Fibroblast of skin of left biceps (primary cell): ENCODE measurements at places on chromosomes 1 and 21.

- no peak for DNase-seq
Measured at GRCh38 chr1:111870181-111870580, 114.5 kb downstream of the DDX20 start.

DNA sequence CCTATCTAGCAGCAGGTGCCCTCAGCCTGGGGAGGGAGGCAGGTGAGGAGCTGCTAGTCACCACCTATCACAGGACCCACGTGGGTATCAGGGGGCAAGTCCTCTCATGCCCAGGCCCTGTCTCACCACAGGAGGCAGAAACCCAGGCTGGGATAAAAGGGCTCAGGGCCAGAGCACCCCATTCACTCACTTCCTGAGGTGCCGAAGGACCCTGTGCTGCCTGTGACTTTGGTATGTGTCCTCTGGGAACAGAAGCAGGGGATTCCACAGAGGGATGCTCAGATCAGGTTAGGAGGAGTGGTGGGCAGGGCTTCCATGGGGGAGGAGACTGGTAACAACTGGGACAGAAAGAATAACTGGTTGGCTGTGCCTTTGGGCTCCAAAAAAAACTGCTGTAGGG lies at the start of gene LCE1E:
TSS of gene LCE1E (plus strand) at position 181 of the 400 bp plus-strand sequence. CDS start 1,043 bp downstream, outside the sequence.
- DNase-seq: no peak

GRCh38 chr1:38020396-38020795 lies 7.9 kb downstream of the UTP11 start:
- no peak for DNase-seq

DNA sequence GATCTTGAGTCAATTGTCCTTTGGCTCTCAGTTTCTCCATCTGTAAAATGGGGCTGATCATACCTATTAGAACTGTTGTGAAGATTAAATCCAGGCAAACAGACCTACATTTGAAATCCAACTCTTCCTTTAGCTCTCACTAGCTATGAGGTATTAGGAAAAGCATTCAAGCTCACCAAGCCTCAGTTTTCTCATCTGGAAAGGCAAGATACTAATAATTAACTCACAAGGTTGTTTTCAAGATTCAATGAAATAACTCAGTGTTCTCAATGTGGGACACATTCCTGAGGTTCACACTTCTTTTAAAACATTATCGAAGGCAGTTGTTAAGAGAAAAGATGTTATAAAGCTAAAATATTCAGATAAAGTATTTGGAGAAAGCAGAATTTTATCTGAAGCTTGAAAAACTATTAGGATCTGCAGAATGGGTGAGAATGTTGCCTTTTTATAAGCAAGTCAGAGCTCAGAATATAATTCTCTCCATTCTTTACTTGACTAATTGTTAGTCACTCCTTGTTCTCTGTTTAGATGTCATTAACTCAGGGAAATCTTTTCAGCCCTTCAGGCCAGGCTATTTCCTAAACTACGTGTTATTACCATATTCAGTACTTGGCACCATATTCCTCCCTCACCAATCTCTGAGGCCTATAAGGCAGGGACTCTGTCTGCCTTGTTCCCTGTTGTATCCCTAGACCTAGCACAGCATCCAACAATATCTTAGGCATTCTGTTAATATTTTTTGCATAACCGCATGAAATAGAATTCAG lies 72.0 kb upstream of the VAV3 start:
- no peak for DNase-seq

GRCh38 chr1:76074321-76075187 lies at the start of gene ST6GALNAC3:
TSS of gene ST6GALNAC3 (plus strand) at chr1:76074746.
- DNase-seq: no peak

DNA sequence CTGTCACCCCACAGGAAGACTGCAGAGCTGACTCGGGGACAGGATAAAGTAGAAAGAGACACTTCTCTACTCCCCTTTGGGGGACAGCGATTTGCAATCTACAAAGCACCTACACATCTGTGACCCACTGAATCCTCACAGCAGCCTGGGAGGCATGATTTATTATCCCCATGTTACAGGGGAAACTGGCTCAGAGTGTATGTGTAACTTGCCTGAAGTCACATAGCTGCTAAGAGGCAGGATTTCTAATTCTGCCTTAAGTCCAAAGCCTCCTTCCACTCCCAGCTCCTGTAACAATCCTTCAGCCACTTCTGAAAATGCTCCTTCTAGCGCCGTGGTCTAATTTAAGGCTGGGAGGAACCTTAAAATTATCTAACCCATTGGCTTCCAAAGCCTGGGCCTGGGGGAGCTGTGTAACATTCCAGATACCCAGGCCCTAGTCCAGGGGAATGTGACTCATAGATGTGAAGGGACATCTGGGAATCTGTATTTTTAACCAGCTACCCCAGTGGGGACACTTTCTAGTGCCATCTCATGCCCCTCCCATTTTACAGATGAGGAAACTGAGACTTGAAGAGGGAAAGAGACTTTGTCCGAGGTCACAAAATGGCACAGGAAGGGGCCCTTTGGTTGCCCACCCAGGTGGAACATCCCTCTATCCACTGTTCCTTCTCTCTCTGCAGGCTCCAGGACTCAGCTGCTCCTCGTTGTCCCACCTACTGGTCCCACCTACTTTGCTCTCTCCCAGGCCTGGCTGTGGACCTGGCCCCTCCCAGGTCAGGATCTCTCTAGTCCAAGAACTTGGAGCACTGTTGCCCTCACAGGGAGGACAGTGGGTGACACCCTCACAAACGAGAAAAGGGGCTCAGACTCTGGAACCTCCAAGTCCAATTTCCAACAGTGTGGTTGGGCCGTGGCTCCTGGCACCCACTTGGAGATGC lies 48.9 kb downstream of the AHDC1 start:
- DNase-seq: no peak

- DNase-seq: no peak
Measured at GRCh38 chr21:32249511-32250280, 29.2 kb downstream of the MIS18A start.

DNA sequence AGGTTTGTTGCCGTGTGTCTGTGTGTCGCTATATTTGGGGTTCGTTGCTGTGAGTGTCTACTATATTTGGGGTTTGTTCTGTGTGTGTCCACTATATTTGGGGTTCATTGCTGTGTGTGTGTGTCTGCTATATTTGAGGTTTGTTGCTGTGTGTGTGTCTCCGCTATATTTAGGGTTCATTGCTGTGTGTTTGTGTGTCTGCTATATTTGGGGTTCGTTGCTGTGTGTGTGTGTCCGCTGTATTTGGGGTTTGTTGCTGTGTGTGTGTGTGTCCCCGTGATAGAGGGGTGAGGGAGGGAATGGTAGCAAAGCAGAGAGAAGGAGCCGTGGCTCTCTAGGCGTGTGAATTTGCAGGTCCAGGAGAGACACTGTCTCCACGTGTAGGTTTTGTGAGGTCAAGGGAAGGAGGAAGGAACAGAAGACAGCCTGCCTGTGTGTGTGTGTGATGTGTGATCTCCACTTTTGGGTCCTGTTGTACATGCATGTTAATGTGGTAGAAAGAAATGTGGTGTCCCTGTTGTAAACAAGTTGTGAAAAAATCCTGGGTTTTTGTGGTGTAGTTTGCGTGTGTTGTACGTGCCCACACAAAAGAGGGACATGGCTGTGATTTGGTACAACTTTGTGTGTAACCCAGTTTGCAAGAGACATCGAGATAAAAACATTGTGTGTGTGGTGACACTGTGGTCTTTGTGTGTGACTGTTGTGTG lies 56.3 kb upstream of the ECE1 start:
- no peak for DNase-seq

- DNase-seq: peak; percentile 0
Measured at GRCh38 chr1:62962901-62963776, 179.2 kb downstream of the ATG4C start.

DNA sequence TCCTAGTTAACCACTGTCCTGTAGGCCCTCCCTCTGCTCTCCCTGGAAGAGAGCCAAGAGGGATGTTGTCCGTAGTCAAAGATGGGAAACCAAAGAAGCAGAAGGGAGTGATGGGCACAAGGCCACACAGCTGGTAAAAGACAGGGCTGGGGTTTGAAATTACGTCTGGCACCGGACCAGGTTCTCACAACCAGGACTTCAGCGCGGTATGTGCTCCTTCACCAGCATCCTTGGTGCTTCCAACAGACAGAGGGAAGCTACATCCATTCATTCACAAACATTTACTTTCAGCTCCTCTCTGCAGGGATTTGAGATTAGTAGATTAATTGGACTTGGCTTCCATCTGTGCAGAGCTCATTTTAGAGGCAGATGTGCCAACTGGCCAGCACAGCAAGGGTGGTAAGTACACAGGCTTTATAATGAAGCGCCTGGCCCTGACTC lies 191.2 kb downstream of the TRABD2B start:
- DNase-seq: no peak

DNA sequence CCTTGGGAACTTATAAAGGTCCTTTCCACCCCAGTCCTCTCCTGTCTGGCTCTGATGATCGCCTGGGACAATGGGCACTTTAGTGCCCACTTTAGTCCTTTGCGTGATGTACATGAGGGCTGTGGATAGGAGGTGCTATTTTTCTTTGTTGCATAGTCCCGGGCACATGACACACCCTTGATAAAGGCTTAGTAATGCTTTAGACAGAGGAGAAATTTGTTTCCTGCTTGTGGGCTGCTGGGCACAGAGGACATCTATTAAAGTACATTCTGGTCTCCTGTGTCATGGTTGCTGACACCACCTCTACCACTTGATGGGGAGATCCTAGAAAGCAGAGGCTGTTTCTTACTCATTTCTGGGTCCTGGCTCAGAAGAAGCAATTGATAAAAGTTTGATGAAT lies 5.4 kb upstream of the KNCN start:
- no peak for DNase-seq

DNA sequence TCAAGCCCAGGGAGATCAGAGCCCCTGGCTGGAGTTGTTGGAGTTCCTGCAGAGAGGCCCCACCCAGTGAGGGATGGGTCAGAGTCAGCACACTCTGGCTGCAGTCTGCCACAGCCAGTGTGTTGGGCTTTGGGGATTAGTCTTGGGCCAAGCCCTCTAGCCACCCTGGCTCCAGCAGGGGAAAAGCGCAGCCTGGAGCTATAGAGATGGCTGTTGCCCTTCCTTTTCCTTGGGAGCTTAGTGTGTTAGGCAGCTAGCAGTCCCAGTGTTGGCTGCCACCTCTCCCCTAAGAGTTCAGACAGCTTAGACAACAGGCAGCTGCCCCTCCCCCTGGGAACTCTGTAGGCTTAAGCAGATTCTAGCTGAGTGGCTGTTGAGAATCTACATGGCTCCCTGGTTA lies 45.1 kb downstream of the DPT start:
- no peak for DNase-seq

- no peak for DNase-seq
Measured at GRCh38 chr21:45250914-45251634, 36.6 kb downstream of the POFUT2 start.
